Aorta (tissue), 5 donors: ENCODE measurements at places on chromosomes 5 and 9. TPM values are rescaled to one million over a fixed set of nuclear protein-coding genes. Genes with fewer than 3 reads are reported as not detected.
A peak's percentile ranks its signal among the peaks of the same experiment; 100 is the strongest.

DNA sequence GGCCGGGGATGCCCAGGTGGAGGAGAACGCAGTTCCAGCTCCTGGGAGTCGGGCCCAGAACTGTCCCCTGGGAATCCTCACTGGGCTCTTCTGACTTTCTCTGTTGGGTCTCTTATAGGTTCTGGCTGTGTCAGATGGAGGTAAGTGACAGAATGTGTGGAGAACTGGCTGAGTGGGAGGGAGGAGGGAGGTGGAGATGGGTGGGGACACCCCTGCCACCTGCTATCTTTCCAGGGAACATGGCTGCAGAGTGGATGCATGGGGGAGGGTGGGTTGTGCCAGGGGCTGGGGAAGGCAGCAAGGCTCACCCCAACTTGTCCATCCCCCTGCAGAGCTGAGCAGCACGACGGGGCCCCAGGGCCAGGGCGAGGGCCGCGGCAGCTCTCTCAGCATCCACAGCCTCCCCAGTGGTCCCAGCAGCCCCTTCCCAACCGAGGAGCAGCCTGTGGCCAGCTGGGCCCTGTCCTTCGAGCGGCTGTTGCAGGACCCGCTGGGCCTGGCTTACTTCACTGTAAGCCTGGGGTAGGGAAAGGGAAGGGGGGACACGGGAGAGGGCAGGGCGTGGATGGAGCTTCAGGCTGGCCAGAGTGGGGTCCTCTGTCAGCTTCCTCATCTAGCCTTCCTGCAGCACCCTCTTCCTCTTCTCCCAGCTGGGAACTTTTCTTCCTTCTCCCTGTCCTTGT is 8.3 kb downstream of the RGS14 start:
- DNase-seq: no peak
- H3K4me1 ChIP-seq: no peaks in the 10 kb centered on the region
- no peaks in the 10 kb centered on the region for H3K36me3 ChIP-seq

DNA sequence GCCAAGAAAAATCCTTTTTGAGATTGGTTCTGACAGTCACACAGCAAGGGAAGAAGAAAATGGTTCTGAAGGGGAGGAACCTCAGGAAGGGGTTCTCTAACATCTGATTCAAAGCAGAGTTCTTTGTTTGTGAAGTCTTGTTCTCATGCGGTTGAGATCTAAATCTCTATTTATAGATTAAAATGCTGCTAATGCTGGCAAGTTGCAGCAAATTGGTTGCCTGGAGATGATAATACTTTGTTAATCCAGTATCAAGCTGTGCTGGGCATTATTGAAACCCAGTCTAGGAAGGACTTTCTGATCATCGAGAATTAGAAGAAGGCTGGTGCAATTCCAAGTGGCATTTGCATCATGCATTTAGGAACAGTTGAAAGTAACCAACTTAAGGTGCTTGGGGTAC is 34.0 kb upstream of the SLC28A3 start:
- H3K27ac ChIP-seq: no peak overlapping the region
- no peaks in the 10 kb centered on the region for H3K4me1 ChIP-seq
- H3K36me3 ChIP-seq: no peaks in the 10 kb centered on the region
- H3K27me3 ChIP-seq: no peaks in the 10 kb centered on the region

DNA sequence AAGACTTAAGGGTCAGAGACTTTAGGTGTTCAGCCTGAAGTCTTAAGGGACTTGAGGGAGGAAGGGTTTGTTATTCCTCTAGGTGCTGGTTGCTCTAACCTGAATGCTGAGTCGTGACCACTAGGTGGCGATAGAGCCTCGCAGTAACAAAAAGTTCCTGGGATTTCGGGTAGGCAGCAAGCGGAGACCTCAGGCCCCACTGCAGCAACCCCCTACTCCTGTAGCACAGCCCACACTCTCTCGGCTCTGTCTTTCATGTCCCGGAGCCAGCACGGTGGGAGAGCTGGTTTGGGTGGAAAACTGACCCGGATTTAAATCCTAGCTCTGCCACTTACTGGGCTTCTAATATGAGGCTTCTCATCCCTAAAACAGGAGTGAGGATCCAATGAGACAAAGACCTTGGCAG is 100.3 kb upstream of the PANK3 start:
- no peak overlapping the region for H3K4me3 ChIP-seq
- no peaks in the 10 kb centered on the region for H3K27me3 ChIP-seq

- H3K36me3 ChIP-seq: no peaks in the 10 kb centered on the region
- H3K4me1 ChIP-seq: no peaks in the 10 kb centered on the region
- H3K27ac ChIP-seq: no peak overlapping the region
- DNase-seq: no peak
- H3K4me3 ChIP-seq: no peak overlapping the region
Measured at GRCh38 chr9:93292664-93293328, 108.9 kb downstream of the WNK2 start.

DNA sequence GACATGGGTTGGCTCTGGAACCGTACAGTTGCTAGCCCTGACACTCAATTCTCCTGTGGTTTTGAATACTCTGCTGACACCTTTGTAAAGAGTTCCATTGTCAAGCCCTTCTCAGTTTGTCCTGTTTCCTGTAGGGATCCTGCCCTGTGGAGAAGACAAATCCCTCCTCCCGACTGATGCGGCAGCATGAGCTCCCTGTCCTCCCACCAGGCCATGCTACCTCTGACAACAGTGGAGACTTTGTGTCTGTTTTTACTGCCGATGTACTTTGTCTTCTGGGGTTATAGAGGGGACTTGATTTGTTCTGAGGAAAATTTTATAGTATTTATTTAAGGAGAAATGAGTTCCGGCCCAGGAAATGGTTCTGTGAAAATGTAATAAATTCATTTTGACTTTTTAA is 57.8 kb downstream of the PRLR start:
- DNase-seq: no peak
- H3K36me3 ChIP-seq: no peaks in the 10 kb centered on the region

DNA sequence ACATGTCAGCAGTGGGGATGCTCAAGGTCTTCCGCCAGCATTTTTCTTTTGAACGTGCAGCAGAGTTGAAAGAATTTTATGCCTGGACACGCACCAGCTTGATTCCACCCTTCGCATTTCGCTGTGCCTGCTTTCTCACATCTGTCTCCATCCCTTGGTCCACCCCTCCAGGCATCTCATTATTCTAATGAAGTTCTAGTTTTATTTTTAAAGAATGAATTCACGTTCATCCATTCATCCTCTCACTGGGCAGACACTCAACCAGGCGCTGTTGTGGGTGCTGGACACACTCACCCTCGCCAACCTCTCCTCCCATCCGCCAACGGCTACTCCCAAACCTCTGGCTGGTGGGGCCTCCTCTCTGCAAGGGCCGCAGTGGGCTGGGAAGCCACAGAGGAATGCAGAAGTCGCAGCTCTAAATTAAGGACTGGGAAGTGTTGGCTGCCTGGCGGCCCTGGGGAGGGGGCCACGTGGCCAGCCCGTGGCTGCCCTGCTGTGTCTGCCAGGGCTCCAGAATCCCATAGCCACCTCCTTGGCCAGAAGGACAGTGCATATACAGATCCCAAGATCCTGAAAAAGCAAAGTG is 6.7 kb downstream of the SUSD3 start:
- H3K4me1 ChIP-seq: no peaks in the 10 kb centered on the region
- H3K36me3 ChIP-seq: no peaks in the 10 kb centered on the region
- DNase-seq: peak; percentile 61
- H3K27ac ChIP-seq: no peak overlapping the region
- H3K27me3 ChIP-seq: no peaks in the 10 kb centered on the region
- H3K4me3 ChIP-seq: no peak overlapping the region

PCDHB4 gene
- 6.2 TPM for total RNA-seq

DNA sequence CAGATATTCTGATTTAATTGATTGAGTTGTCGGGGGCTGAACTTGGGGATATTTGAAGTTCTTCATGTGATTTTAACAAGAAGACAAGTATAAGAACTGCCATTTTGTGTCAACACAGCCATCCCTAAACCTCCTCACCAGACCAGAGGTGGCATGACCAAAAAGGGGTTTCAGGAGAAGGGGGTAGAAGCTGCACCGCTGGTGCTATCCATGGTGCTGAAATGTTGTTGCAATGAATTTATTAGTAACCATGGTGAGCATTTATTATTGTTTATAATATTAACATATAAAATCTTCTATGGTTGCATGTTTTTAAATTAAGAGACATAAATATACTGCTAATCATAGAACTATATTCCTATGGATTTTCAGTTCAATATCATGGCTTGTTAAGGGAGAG is 72.3 kb downstream of the GNA14 start:
- DNase-seq: no peak
- H3K36me3 ChIP-seq: no peaks in the 10 kb centered on the region
- no peak overlapping the region for H3K27ac ChIP-seq
- no peaks in the 10 kb centered on the region for H3K27me3 ChIP-seq
- no peak overlapping the region for H3K4me3 ChIP-seq

- no peaks in the 10 kb centered on the region for H3K27me3 ChIP-seq
- H3K4me1 ChIP-seq: peaks cover 6% of the 10 kb centered on the region
Measured at GRCh38 chr5:57696825-57697570, 214.4 kb upstream of the ACTBL2 start.

- no peaks in the 10 kb centered on the region for H3K27me3 ChIP-seq
- H3K27ac ChIP-seq: no peak overlapping the region
- H3K36me3 ChIP-seq: no peaks in the 10 kb centered on the region
- H3K4me1 ChIP-seq: no peaks in the 10 kb centered on the region
- no peak for DNase-seq
Measured at GRCh38 chr9:126676685-126677143, 63.0 kb downstream of the LMX1B start.

PRLR gene
- total RNA-seq: 1.1 TPM

DNA sequence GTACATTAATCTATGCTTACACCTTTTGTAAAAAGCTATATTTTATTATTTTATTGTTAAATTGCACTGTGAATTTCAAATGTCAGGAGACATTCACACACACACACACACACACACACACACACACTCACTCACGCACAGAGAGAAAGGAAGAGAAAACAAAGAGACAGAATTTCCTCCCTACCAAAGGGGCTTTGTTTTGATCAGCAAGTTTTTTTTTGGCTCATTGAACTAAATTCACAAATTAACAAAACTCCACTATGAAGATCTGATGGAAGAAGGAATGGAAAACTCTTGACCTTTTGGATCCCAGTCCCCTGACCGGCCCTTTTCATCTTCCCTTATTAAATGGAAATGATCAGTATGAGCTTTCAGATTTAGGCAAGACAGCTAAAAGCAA is 161.2 kb downstream of the PDE4D start:
- H3K4me1 ChIP-seq: peaks cover 2% of the 10 kb centered on the region
- no peaks in the 10 kb centered on the region for H3K27me3 ChIP-seq
- no peaks in the 10 kb centered on the region for H3K36me3 ChIP-seq
- H3K4me3 ChIP-seq: no peak overlapping the region
- no peak overlapping the region for H3K27ac ChIP-seq

HOMER1 gene
- total RNA-seq: 6.8 TPM

- H3K4me3 ChIP-seq: no peak overlapping the region
- no peak for DNase-seq
- H3K36me3 ChIP-seq: no peaks in the 10 kb centered on the region
- no peaks in the 10 kb centered on the region for H3K4me1 ChIP-seq
- no peaks in the 10 kb centered on the region for H3K27me3 ChIP-seq
- no peak overlapping the region for H3K27ac ChIP-seq
Measured at GRCh38 chr5:89769975-89770374, 639.6 kb downstream of the CETN3 start.

BTNL8 gene
- 0.30 TPM for total RNA-seq

COL15A1 gene
- 53.3 TPM for total RNA-seq

ZBED3 gene
- total RNA-seq: 11.3 TPM

- H3K4me3 ChIP-seq: no peak overlapping the region
- H3K4me1 ChIP-seq: no peaks in the 10 kb centered on the region
- DNase-seq: no peak
- no peaks in the 10 kb centered on the region for H3K36me3 ChIP-seq
- no peak overlapping the region for H3K27ac ChIP-seq
Measured at GRCh38 chr9:122394265-122395125, 23.7 kb downstream of the PTGS1 start.

STKLD1 gene
- not detected for total RNA-seq

GRCh38 chr9:127979333-127980059 is 1.3 kb downstream of the EEIG1 start:
- H3K4me3 ChIP-seq: peak overlapping the region; percentile 87
- peak overlapping the region; percentile 43 for H3K27ac ChIP-seq
- no peaks in the 10 kb centered on the region for H3K27me3 ChIP-seq
- H3K4me1 ChIP-seq: peaks cover 7% of the 10 kb centered on the region

DNA sequence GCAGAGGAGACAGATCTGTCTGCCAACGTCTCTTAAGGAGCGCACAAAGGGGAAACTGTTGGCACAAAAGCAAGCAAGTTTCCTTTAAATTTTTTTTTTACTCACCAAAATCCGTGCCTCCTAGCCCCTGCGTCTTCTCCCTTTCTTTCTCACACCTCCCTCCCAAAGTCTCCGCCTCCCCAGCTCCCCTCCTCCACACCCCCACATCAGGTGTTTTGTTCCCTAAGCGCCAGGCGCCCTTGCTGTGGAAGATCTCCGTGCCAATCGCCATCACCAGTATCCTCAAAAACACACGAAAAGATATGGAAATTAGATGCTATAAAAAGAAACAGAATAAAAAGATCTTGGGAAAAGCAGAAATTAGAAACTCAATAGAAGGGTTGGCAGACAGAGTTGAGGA is 87.6 kb downstream of the DRD1 start:
- no peak for DNase-seq
- H3K4me3 ChIP-seq: no peak overlapping the region
- H3K4me1 ChIP-seq: no peaks in the 10 kb centered on the region
- H3K36me3 ChIP-seq: no peaks in the 10 kb centered on the region
- H3K27me3 ChIP-seq: no peaks in the 10 kb centered on the region
- no peak overlapping the region for H3K27ac ChIP-seq

GRCh38 chr5:170738840-170739239 is 44.7 kb upstream of the GABRP start:
- no peak overlapping the region for H3K4me3 ChIP-seq

GCNT4 gene
- total RNA-seq: 5.6 TPM

- H3K27me3 ChIP-seq: no peaks in the 10 kb centered on the region
- H3K4me3 ChIP-seq: no peak overlapping the region
- no peak for DNase-seq
Measured at GRCh38 chr5:171858303-171858702, 72.7 kb downstream of the SMIM23 start.

DNA sequence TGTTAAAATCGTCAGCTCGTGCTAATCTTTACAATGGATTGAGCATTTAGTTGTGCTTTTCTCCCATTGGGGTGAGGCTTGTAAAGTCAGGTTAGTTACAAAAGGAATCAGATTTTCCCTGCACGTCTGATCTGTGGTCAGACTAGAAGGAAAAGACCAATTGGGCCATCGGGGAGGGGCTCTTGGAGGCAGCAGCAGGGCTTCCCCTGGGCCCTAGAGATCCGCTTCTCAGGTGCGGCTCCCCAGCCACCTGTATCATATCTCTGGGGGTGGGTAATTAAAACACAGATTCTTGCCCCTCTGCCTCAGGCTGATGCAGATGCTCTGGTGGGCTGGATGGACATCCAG is 200.3 kb downstream of the HSPA4 start:
- DNase-seq: peak; percentile 2
- H3K4me3 ChIP-seq: no peak overlapping the region
- H3K36me3 ChIP-seq: no peaks in the 10 kb centered on the region
- H3K27ac ChIP-seq: no peak overlapping the region

TMEM167A gene
- 80.9 TPM for total RNA-seq

GLIPR2 gene
- 35.8 TPM for total RNA-seq
